ENCODE measurements at places on chromosomes 5 and 9.

- DNase-seq: no peak
These were observed 1920.2 kb downstream of the MAT2B start for GRCh38 chr5:165425594-165425993.

GRCh38 chr9:34588671-34589635 is 571 bp downstream of the CNTFR start:
- DNase-seq: no peak

DNA sequence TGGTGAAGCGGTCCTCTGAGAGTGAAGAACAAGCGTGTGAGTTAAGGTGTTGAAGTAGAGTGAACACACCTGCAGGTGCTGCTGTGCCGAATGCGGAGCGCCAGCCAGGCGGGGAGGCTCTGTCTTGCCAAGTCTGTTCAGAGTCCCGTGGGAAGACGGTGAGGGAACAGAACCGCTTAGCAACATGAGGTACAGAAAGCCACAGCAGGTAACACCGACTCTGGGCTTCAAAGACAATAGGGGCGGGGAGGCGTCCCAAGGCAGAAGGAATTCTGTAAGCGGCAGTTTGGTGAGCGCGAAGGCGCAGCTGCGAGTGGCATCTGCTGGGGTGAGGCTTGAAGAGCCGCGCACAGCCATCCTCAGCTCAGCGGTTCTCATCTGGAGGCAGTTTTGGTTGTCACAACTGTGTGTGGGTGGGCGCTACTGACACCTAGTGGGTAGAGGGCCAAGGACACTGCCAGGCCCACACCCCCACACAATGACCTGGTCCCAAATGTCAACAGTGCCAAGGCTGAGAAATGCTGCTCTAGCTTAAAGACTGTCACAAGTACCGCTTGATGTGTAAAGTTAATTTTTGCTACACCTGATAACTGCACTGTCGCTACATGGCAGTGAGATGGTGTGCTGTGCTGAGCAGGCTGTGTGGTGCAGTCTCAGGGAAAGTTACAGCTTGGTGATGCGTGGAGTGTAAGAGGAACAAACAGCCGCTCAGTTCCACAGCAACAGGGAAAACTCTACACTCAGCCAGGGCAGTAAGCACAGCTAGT is 67.4 kb upstream of the TBC1D9B start:
- no peak for DNase-seq

DNA sequence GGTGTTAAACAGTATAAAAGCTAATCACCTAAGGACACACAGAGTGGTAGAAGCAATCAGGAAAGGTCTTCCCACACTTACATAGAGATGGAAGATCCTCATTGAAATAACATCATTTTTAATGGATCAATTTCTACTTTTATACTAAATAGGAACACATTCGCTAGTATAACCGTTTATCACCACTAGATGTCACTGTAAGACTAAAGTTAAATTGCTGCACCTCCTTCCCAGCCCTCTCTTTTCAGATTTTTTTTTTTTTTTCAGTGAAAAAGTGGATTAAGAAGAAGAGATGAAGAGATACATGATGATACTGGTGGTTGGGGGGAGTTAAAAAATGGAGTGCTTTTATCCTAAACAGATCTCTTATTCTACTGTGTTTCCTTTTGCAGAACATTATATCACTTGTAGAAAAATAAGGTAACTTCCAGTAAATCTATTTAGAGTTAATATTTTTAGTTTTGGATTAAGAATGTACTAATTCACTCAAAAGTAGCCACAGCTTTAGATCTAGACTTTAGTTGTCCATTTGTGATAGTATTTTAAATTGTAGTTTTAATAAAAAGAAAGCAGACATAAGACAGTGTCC is 116.9 kb upstream of the ARRDC3 start:
- DNase-seq: no peak

- DNase-seq: no peak
These were observed 1.0 kb downstream of the HDAC3 start for GRCh38 chr5:141635646-141636045.

DNA sequence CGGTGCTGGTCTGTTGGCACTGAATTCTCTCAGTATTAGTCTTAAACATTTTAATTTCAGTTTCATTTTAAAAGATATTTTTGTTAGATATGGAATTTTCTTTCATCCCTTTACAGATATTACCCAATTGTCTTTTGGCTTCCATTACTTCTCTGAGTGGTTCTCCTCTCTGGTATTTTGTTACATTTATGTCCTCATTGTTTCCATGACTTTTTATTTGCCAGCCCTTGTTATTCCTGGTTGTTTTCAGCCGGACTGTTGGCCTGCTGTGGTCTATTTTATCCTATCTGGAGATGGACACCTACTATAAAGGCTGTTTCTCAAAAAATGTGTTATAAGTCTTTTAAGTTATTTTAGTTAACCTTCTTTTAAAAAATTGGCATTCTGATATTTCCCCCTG is 117.2 kb downstream of the ARHGEF28 start:
- DNase-seq: no peak

DNA sequence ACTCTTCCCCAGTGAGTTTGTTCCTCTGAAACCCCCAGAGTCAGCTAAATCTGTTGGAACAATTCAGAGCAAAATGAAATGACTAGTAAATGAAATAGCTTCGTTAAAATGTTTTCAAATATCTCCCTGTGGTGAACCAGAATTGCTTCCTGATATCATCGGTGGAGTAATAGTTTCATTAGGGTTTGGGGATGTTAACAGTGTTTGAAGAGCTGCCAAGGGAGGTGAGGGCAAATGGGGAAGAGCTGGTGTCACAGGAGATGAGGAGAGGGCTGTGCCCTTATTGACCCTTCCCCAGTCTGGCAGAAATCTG is 4.3 kb upstream of the C7 start:
- no peak for DNase-seq

DNA sequence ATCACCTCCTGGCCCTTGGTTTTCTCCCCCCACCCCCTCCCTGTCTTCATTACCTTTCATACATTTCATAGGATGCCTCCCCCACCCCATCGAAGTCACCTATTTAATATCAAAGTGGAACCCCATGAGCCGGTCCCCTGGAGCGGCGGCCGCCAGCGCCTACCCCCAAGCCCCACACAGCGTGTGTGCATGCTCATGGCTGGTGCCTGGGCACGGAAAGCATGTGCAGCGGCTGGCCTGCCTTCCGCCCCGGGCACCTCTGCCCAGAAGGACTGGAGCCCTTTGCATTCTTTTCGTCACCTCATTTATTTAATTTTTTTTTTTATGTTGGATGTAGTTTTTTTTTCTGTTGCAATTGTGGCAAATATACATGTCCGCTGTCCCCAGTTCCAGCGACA is 116.2 kb downstream of the WNK2 start:
- no peak for DNase-seq

GRCh38 chr9:105038051-105038450 is 110.1 kb upstream of the ABCA1 start:
- no peak for DNase-seq

DNA sequence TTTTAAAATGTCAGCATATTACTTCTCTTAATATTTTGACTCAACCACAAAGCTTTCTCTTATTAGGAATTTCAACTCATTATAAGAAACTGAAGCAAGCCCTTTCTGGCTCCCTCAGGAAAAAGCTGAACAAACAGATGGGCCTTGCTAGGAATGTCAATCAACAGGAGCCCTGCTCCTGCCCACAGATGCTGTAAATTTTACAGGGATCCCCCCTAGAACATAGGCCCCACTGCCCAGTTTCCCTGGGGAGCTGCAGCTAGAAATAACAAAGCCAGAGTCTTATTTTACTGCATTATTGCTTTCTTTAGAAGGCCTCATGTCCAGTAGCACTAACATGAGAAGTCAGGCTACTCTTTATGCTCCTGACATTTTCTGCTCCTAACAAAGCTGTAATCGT is 103.8 kb downstream of the PCSK1 start:
- DNase-seq: no peak

DNA sequence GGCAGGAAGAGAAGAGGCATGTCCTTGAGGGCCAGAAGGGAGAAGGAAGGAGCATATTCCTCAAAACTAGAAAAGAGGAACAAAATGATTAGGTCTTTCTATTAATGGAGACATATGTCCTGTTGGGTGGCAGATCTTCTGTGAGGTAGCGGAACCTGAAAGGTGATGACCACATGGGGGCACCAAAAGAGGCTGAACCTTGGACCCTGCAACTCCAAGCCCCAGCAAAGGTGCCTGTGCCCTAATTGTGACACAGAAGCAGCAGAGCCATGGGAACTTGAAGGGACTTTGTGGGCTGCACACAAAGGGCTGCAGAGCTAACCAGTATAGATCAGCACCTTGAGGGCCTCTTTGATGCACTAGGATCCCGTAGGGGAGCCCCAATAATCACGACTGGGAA is 158.0 kb downstream of the BAAT start:
- DNase-seq: no peak

- no peak for DNase-seq
These were observed 33.3 kb upstream of the DAPK1 start for GRCh38 chr9:87464110-87464991.

DNA sequence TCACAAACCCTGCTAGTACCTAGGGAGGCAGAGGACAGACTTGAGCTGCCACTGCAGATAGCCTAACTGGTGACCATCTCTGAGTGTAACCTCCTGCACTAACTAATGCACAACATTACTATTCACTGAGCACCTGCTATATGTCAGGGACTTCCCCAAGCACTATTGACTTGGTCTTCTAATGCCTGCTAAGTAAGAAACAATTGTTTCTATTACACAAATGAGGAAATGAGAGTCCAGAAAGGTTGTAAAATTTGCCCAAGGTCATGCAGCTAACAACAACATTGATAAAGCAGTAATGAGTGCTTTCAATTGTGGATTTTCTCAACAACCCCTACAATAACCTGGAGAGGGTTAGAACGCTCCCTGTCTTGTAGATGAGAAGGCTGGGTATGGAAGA is 183.7 kb downstream of the ZNF462 start:
- no peak for DNase-seq

- no peak for DNase-seq
These were observed 201.7 kb upstream of the OTULINL start for GRCh38 chr5:14379739-14380497.

- DNase-seq: no peak
These were observed 36.3 kb downstream of the PLPP1 start for GRCh38 chr5:55498457-55498856.

DNA sequence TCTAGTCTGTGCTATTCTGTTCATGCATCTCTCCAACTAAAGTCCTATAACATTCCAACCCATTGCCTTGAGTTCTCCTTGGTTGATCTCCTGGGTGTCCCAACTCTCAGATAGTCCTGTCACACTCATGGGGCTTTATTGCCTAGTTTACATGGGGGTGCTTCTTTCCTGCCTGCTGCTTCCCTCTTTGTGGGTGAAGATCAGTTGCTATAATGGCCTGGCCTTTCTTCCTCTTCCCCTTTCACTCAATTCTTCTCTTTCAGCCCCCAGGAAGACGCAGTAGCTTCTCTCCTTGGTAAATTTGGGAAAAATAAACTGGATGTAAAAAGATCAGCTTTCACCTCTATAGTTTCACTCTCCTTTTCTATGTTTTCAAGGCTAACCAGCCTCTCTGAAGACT is 66.5 kb downstream of the PTCD2 start:
- no peak for DNase-seq

DNA sequence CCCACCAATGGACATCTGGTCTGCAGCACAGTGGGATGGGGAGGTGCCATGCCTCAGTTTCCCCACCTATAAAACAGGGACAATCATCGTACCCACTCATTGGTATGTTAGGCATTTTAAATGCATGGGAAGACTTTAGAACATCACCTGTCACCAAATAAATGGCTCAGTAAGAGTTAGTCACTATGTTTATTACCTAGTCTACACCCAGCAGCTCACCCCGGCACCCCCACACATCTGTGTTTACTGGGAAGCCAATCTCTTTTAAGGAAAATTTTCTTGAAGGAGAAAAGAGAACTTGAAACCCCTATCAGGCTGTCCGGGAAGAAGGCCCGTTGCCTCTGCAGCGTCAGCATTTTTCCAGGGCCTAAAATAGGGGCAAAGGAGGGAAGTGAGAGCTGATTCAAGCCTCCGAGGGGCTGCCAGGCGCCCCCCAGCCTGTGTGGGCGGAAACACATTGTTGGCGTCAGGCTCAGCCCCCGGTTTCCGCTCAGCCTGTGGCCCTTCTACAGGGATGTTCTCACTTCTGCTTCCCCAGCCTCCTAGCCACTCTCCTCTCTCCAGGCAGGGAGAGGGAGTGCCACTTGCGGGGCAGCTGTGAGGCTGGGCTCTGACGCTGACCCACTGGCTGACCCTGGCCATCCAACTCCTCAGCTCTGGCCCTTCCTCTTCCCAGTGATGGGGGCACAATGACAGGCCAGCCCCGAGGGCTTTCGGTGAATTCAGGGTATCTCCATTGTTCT is 4.6 kb downstream of the CSF1R start:
- no peak for DNase-seq

DNA sequence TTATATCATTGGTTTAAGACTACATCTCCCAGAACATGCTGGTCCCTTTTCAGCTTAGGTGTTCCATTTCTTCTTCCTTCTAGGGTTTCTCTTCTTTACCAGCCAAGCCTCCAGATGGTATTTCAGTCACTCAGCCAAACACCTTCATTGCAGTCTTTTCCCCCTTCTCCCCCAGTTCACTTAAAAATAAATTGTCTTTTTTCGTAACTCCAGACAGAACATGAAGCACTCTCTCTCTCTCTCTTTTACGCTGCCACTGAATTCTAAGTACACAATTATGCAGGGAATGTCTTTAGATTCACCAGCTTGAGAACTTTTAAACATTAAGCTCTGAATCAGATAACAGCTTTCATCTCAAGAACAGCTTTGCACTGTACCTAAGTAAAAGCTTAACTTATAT is 419.7 kb upstream of the BRINP1 start:
- DNase-seq: no peak

DNA sequence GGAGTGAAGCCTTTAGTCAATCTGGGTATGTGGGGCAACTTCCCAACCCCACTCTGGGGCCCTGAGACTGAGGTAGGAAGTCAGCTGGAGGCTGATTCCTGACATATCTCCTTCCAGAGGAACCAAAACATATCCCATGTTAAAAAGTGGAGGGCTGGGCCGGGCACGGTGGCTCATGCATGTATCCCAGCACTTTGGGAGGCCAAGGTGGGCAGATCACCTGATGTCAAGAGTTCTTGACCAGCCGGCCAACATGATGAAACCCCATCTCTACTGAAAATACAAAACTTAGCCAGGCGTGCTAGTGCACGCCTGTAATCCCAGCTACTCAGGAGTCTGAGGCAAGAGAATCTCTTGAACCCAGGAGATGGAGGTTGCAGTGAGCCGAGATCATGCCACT is 44.0 kb downstream of the CXXC5 start:
- DNase-seq: no peak

DNA sequence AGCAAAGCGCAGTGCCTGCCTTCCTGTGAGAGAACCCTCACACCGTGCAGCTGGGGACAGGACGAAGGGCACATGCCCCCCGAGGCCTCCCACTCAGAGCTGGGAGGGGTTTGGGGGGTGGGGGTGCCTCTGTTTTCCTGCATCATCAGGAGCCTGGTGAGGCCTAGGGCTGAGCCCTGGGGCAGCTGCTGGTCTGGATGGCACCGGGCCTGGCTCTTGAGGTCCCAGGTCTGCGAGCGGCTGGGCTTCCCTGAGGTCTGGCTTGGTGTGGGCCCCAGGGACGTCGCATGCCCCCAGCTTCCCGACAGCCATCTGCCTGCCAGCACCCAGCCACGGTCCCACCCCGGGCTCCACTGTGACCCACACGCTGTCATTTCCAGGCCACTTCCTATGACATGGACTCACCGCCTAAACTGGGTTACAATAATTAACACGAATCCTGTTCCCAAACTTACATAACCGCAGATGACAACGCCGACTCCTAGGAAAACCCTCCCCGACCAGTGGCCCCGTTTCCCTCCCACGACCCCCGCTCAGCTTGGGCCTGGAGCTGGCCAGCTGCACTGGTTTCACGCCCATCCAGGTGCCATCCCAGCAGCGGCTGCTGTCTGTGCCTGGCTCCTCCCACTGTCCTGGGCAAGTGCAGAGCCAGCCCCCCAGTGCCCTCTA is 8.7 kb downstream of the NACC2 start:
- no peak for DNase-seq
